ENCODE measurements at places on chromosomes 1 and 21. TPM values are rescaled to one million over a fixed set of nuclear protein-coding genes. Genes with fewer than 3 reads are reported as not detected.
A peak's percentile ranks its signal among the peaks of the same experiment; 100 is the strongest.

FAM72D gene
- total RNA-seq: 1.8 TPM

DNA sequence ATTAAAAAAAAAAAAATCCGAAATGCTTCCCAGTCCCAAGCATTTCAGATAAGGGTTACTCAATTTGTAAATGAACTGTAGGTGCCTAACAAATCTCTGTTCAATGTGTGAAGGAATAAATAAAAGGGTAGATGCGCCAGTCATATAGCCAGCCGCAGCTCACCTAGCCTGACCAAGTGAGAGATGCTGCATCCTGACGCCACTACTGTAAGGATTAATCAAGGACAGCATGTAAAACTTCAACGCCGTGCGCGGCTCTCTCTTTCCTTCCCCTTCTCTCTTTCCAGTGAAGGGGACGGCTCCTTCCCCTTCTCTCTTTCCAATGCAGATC, 441 bp downstream of the PPT1 start:
- DNase-seq: no peak

LORICRIN gene
- total RNA-seq: not detected

- no peak for DNase-seq
These were observed 127.9 kb downstream of the URB2 start for GRCh38 chr1:229753764-229754551.

UBE4B gene
- 41.1 TPM for total RNA-seq

DNA sequence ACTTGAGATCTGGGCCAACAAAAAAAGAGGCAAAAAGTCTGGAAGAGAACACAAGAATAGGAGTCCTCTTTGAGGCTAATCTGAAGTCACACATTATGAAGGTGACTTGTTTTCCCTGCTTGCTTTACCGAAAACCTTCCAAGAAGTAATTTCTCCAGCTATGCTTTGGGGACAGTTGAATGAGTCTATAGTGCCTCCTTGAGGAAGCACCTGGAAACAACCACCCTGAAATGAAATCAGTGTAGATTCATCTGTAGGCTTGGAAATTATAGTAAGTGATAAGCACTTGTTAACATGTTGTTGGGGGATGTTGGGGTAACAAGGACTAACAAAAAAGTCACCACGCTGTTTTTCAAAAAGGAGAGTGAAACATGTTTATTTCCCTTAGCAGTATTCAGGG, 23.4 kb upstream of the RPTN start:
- DNase-seq: peak; percentile 44

TPTE gene
- total RNA-seq: not detected

DNA sequence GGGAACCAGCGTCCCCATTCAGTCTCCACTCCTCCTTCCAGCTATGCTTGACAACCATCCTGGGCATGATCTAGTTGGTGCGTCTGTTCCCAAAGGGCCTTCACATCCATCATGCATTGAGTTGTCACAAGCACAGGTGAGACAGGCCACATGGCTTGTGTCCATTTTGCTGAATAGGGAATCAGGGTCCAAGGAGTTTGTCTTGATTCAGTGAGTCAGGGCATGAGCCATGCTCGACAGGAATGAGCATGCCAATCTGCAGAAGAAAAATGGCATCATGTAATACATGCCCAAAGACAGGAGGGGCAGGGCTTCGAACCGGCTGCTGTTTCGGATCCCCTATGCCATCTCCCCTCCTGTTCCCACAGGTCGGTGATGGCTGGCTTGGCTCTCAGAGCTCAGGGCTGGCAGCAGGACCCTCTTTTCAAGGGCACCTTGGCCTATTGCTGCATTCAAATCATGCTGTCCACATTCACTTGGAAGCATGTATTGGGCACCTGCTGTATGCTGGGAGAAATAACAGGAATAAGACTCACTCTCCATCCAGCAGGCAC, 44.5 kb downstream of the PKP1 start:
- DNase-seq: no peak

DNA sequence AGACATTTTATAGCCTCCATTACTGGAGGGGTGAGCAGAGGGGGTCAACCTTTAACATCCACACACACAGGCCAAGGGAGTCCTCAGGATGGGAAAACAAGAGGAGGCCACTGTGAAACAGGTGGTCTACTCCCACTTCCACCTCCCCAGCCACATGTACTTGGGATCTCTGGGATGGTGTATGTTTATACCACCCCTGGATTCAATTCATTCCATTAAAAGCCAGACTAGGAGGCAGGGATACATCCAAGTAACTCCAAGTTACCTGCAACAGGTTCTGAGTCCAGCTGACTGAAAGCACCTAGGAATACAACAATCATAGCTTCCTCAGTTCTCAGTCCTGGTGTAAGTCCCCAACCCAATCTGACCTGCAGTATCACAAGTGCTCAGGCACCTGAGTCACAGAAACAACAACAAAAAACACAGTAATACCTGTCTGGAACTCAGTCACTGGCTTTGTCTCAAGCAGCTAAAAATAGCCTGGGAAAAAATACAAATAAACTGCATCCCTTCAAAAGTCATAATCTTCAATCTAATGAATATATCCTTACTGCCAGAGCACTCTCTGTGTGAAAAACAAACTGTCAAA, 9.8 kb downstream of the ERI3 start:
- no peak for DNase-seq

DNAJC28 gene
- total RNA-seq: 0.42 TPM

DNA sequence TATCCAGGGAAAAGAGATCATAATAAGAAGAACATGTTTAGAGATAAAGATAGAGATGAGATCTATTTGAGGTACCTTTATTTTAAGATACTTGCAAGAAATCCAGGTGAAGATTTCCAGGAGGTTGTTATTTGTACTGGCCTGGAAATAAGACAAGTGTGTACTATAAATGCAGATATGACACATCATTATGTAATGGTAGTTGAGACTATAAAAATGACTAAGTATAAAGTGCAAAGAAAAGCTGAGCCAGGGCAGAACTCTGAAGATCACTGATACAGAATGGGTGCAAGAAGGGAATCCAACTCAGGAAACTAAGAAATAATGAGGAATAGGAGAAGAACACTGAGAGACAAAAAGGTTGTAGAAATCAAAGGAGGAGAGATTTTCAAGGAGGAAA, 378.2 kb upstream of the PBX1 start:
- no peak for DNase-seq

KRTAP13-2 gene
- total RNA-seq: not detected

GRCh38 chr1:178465011-178465410, 31.8 kb downstream of the CLEC20A start:
- no peak for DNase-seq

Measured in HT-29 (cell line).